ENCODE measurements at places on chromosomes 12 and 14.

GRCh38 chr12:48777501-48778400 lies 11.1 kb downstream of the ADCY6 start:
- DNase-seq: no peak

DNA sequence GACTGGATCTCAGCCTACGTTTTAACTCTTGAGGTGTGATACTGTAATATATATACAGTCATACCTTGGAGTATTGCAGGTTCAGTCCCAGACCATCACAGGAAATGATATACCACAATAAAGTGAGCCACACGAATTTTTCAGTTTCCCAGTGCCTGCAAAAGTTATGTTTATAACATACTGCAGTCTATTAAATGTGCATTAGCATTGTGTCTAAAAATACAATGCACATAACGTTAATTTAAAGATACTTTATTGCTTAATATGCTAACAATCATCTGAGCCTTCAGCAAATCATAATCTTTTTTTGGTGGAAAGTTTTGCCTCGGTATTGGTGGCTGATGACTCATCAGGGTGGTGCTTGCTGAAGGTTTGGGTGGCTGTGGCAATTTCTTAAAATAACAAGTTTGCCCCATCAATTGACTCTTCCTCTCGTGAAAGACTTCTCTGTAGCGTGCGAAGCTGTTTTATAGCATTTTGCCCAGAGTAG lies 18.9 kb downstream of the PYROXD1 start:
- no peak for DNase-seq

GRCh38 chr12:124938587-124938986 lies 24.1 kb upstream of the UBC start:
- no peak for DNase-seq

DNA sequence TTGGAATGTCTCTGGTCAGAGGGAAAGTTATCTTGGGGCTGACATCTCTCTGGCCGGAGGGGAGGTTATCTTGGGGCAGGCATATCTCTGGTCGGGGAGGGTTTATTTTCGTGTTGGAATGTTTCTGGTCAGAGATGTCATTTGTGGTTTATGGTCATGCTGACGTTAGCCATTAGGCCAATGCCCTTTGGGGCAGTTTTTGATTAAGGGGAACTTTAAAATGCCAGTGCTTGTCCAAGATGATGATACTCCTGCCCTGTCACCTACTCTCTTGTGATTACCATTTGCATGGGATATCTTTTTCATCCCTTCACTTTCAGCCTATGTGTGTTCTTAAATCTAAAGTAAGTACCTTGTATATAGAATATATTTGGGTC lies 29.0 kb upstream of the A2M start:
- no peak for DNase-seq

DNA sequence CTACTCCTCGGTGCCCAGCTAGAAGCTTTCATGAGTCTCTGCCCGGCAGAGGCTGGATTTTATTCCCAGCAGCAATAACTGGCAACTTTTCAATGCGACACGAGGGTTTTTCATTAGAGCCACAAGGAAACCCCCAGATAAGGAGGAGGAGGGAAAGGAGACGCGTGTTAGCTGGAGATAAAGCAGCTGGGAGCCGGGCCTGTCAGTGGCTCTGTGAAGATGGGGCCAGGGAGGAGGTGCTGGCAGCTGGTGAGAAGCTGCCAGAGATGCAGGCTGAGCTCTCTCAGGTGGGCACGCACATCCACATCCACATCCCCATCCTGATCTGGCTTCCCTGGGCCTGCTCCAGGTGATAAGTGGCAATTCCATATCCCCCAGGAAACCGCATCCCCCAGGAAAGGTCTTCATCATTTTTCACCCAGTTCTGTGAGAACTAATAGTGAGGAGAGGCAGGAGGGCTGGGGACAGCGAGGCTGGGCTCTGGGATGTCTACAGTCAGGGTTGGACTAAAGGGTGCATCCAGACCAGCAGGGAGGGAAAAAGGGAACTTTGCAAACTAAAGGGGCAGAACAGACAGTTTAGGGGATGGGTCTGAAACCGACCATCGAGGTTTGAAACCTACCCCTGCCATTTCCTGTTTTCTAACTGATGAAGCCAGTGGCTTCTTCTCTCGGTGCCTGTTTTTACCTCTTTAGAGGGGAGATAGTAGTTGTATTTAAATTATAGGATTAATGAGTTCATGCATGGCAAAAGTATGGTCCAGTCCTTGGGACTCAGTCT lies 413.2 kb downstream of the DPF3 start:
- no peak for DNase-seq

- no peak for DNase-seq
Observed at GRCh38 chr12:57939291-57939690, 2.1 kb upstream of the ATP23 start.

GRCh38 chr14:101055776-101056374 lies 152.4 kb upstream of the RTL1 start:
- no peak for DNase-seq

DNA sequence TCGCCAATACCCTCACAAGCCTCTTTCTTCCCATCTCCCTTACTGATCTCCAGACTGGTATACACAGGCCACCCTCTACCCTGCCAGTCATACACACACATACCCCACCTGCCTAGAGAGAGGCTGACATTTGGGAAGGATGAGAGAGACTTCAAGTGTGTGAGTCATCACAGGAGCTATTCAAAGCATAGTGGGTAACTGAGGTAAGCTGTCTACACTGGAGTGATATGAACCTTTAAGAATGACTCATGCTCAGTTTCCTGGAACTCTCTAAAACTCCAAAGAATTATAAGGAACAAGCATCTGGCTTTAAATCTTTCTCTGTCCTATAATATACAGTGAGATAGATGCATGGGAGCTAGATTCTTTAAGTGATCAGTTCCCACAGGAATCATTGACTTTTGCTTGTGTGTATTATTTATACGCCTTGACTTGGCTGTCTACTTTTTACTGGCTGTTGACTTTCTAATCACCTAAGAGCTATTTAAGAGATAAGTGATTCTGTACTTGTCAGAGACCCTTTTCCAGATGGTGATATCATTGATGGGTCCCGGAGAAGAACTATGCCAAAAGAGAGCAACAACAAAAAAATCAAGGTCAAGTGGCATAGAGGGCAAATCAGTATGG lies 5.8 kb downstream of the IGF1 start:
- no peak for DNase-seq

- peak; percentile 63 for DNase-seq
Observed at GRCh38 chr14:91573894-91574837, 64.1 kb upstream of the PPP4R3A start.

- no peak for DNase-seq
Observed at GRCh38 chr14:60736494-60736893, 1.9 kb downstream of the MNAT1 start.

- DNase-seq: no peak
Observed at GRCh38 chr12:132352896-132353800, 23.8 kb upstream of the GALNT9 start.

GRCh38 chr12:132416121-132416673 lies 73.8 kb upstream of the FBRSL1 start:
- DNase-seq: no peak

DNA sequence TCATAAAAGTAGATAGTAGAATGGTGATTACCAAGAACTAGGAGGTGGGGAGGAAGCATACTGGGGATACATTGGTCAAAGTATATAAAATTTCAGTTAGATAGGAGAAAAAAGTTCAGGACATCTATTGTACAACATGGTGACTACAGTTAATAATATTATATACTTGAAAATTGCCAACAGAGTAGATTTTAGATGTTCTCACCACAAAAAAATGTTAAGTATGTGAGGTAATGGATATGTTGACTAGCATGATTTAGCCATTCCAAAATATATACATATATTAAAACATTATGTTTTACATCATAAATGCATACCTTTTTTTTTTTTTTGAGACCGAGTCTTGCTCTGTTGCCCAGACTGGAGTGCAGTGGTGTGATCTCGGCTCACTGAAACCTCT lies 31.0 kb downstream of the TMEM116 start:
- no peak for DNase-seq

GRCh38 chr12:91567100-91567485 lies 384.5 kb upstream of the DCN start:
- DNase-seq: no peak

DNA sequence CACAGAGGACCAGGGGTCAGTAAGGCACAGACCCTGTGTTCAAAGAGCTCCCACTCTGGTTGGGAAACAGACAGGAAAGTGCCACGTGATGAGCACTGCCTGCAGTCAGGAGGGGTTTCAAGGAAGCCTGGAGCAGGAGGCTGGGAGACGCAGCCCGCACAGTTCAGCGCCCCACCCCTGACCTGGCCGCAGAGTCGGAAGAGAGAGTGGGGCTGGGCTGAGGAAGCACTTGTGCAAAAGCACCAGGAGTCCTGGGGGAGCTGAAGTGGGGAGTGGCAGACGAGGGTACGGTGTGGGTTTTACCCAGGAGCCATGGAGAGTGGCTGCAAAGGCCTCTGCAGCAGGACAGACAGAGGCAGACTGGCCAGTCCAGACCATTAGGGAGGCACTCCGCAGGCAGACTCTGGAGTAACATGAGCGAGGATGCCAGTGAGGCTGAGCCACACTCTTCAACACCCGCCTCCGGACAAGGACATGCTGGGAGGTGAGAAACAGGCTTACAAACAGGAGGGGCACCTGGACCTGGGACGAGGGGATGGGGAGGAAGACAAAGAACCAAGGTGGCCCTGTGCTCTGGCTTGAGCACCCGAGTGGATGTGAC lies 85.7 kb upstream of the GPR68 start:
- no peak for DNase-seq

- no peak for DNase-seq
Observed at GRCh38 chr12:124893792-124894516, 20.5 kb downstream of the UBC start.

DNA sequence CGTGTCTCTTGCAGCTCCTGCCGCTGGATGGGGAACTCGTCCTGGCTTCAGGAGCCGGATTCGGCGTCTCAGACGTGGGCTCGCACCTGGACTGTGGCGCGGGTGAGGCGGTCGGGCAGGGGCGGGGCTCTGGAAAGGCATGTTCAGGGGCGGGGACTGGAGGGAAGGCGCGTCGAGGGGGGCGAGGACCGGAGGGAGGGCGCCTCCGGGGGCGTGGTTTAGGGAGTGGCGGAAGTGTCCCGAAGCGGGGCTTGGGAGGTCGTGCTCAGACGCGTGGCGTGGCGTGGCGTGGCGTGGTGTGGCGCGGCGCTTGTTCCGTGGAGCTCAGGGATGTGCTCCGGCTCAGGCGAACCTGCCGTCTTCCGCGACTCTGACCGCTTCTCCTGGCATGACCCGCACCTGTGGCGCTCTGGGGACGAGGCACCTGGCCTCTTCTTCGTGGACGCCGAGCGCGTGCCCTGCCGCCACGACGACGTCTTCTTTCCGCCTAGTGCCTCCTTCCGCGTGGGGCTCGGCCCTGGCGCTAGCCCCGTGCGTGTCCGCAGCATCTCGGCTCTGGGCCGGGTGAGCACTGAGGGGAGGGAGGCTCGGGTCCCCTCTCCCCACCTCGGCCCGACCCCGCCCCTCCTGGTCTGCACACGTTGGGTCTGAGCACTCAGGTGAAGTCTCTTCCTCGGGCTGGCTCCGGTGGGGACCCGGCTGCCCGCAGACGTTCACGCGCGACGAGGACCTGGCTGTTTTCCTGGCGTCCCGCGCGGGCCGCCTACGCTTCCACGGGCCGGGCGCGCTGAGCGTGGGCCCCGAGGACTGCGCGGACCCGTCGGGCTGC lies 6.2 kb downstream of the AMN start:
- peak; percentile 82 for DNase-seq

- DNase-seq: no peak
Observed at GRCh38 chr14:104986487-104987164, 1.0 kb downstream of the CLBA1 start.

GRCh38 chr12:91058786-91059185 lies 962 bp upstream of the KERA start:
- DNase-seq: no peak

- DNase-seq: no peak
Observed at GRCh38 chr14:69002069-69002468, 23.0 kb upstream of the ACTN1 start.

DNA sequence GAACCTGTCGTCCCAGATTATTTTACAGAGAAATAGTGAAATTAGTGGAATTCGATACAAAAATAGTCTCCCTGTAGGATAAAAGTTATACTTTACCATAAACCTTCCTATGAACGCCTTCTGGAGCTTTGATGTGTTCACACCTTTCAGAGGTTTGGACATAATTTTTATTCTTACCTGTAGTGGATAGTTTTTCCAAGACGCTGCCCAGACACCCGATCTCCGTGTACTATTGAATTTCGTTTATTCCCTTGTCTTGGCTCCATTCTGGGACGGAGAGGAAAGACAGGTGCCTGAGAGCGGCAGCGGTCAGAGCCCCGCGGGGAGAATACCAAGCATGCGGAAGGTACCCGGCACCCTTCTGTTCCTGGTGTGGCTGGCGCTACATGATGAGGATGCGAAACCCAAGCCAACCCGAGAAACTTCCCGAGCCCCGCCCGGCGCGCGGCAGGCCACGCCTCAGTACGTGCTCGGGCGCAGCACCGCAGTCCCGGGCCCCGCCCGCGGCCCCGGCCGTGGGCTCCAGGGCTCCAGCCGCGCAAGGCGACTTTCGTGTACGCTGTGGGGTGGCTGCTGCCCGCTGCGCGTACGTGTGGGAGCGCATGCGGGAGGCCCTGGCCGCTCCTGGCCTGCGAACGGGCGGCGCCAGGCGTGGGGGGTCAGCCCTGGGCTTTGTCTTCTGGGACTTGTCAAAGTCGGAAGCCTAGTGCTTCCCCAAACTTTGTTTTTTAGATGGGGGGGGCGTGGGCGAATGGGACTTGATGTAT lies 11.3 kb upstream of the SNAPC1 start:
- peak; percentile 82 for DNase-seq

GRCh38 chr14:51165415-51165814 lies 70.5 kb upstream of the TRIM9 start:
- no peak for DNase-seq

GRCh38 chr14:24816011-24816928 lies 182.3 kb upstream of the GZMB start:
- DNase-seq: no peak

DNA sequence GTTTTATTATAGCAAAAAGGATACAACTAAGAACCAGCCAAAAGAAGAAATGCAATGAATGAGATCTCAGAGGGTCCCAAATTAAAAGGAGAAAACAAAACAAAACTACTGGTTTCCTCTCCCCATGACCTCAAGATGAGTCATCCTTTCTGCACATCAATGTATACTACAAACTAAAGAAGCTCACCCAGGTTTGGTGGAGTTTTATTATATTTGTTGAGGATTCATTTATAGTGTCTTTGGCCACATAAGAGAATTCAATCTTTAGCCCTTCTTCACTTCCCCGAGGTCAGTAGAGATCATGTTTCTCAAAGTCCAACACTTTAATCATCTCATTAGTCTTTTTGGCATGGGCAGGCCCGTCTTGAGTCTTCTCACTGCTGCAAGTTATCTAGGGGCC lies 210.6 kb downstream of the SLC6A15 start:
- DNase-seq: no peak

- DNase-seq: no peak
Observed at GRCh38 chr12:26113181-26113654, 11.6 kb downstream of the BHLHE41 start.

- DNase-seq: no peak
Observed at GRCh38 chr14:70934502-70935134, 27.4 kb downstream of the PCNX1 start.

GRCh38 chr14:93072659-93073357 lies 42.9 kb downstream of the ITPK1 start:
- DNase-seq: no peak

GRCh38 chr12:102977945-102978706 lies 20.7 kb downstream of the ASCL1 start:
- DNase-seq: no peak

- no peak for DNase-seq
Observed at GRCh38 chr12:47821346-47821706, 1.6 kb upstream of the HDAC7 start.
